ENCODE measurements at places on chromosomes 3 and 15. TPM values are rescaled to one million over a fixed set of nuclear protein-coding genes. Genes with fewer than 3 reads are reported as not detected.

The STRIT1 gene
- total RNA-seq = not detected

The NIT2 gene
- total RNA-seq = 109 TPM

The FBLN2 gene
- 0.51 TPM for total RNA-seq

The TUSC7 gene
- not detected for total RNA-seq

The SKOR1 gene
- not detected for total RNA-seq

The MYO1E gene
- 59.9 TPM for total RNA-seq

DNA sequence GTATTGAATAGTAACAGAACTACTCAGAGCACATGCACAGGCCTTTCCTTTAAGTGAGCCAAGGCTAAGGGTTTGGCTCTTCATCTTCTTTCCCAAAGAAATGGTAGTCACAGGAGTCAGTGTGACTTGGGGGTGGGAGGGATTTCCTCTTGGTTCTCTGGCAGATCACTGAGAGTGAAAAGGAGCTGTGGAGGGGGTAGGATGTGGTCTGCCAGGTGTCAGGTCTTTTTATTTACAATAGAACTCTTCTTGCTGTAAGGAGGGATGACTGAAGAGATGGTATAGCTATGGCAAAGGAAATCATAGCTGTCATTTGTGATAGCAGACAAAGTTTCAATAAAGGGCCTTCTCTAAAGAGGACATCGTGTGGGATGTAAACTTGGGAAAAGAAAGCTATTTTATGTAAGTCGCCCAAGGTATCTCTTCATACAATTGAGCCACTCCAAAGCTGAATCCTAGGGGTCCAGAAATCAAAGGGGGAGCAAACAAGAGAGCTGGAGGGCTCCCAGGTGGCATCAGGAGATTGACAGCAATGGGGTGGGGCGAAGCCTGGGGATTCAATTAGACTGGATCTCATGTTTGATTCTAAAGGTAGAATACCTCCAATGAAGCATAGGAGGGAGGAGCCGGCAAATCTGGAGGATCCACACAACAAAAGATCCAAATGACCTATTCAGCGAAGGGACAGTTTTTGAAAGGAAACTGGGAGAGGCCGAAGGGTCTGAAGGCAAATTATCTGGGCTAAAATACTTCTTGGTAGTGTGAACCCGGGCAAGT lies 20.0 kb upstream of the CHD2 start:
- DNase-seq = no peak

DNA sequence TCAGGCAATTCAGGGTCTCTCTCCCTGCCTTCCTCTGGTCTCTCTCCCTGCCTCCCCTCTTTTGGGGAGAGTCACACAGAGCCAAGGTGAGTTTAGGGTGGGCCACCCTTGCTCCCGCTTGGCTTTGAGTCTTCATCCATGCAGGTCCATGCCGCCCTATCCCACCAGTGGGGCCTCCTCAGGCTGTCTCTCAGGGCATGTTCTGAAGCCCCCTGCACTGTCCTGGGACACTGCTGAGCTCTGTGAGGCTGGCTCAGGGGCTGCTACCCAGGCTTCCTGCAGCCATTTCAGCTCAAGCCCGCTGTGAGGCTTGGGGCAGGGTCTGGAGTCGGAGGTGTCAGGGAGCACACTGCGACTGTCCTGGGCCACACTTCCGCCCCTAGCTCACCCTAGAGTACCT lies 203.1 kb downstream of the SSR3 start:
- DNase-seq = no peak

The ZIC4 gene
- total RNA-seq = 0.13 TPM

- DNase-seq = peak; percentile 63
These were observed 9.8 kb upstream of the SLC9C1 start for GRCh38 chr3:112303764-112304325.

- no peak for DNase-seq
These were observed 128.7 kb downstream of the GHSR start for GRCh38 chr3:172319595-172319994.

GRCh38 chr15:82792068-82792467 lies 13.8 kb downstream of the FSD2 start:
- DNase-seq = no peak

GRCh38 chr3:177229791-177230190 lies 32.5 kb upstream of the TBL1XR1 start:
- DNase-seq = peak; percentile 95

DNA sequence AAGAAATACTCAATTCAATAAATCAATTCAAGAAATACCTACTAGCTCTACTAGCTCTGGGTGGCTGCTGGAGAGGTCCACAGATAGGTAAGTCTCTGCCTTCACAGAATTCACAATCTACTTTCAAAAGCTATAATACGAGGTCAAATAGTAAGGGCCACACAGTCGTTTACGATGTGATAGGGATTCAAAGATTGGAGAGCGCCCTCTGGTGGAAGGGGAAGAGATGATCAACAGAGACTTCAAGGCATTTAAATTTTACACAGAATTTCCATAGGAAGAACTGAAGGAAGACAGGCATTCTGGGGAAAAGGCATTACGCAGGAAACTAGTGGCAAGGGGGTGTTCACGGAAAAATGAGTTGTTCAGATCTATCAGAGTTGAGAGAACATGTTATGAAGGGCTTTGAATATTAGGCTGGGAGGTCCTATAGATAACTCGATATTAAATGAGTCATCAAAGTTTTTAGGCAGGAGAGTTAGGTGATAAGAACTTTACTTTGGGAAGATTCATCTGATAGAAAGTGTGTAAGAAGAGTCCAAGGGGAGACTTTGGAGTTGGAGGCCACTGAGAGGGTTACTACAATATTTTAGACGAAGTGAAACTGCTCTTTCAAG lies 128.8 kb downstream of the FRMD5 start:
- DNase-seq = peak; percentile 92

DNA sequence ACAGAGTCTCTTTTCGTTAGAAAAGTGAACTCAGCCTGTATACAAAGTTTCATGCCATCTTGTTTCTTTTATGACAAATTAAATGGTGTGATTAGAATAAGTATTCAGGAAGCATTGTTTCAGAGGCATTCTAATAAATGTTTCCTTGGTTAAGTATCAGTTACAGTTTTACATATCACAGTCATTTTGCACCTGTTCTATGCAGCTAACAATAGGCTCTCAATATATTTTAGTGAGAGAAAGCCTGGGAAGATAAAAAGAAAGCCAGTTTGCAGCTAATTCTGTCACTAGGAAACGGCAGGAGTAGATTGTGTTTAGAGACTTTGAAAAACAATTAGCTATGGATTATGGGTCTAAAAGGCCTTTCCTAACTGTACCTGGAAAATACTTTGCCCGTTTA lies 252.8 kb downstream of the ZIC1 start:
- DNase-seq = no peak

- DNase-seq = peak; percentile 92
These were observed 13.0 kb downstream of the ZFAND6 start for GRCh38 chr15:80072285-80072994.

DNA sequence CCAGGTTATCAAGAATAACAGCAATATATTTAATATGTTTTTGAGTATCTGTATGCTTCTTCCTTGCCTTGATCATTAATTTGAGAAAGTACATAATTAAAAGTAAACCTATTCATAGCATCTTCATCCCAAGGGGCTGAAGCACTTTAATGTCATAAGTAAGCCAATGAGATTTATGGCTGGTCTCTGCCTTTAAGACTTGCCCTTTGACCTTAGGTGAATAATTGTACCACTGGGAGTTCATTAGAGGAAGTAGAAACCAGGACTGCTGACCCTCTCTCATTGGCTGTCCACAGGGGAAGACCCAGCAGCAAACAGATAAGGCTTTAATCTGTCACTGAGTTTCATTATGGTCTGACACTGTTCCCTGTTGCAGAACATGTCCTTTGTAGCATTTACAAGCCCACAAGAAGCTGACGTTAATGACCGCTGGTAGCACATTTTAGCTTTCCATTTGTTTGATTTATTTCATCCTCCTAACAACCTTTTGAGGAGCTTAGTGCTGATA lies 16.3 kb upstream of the ERC2 start:
- no peak for DNase-seq

- DNase-seq = no peak
These were observed 70.0 kb downstream of the UBE3A start for GRCh38 chr15:25368850-25369249.

The IGF2BP2 gene
- 59.5 TPM for total RNA-seq

- peak; percentile 56 for DNase-seq
These were observed 516.1 kb downstream of the MECOM start for GRCh38 chr3:169147238-169148008.

The KLF15 gene
- total RNA-seq = 20.4 TPM

The SLC12A1 gene
- 0.16 TPM for total RNA-seq

GRCh38 chr3:125479091-125479490 lies 40.9 kb downstream of the SNX4 start:
- no peak for DNase-seq

DNA sequence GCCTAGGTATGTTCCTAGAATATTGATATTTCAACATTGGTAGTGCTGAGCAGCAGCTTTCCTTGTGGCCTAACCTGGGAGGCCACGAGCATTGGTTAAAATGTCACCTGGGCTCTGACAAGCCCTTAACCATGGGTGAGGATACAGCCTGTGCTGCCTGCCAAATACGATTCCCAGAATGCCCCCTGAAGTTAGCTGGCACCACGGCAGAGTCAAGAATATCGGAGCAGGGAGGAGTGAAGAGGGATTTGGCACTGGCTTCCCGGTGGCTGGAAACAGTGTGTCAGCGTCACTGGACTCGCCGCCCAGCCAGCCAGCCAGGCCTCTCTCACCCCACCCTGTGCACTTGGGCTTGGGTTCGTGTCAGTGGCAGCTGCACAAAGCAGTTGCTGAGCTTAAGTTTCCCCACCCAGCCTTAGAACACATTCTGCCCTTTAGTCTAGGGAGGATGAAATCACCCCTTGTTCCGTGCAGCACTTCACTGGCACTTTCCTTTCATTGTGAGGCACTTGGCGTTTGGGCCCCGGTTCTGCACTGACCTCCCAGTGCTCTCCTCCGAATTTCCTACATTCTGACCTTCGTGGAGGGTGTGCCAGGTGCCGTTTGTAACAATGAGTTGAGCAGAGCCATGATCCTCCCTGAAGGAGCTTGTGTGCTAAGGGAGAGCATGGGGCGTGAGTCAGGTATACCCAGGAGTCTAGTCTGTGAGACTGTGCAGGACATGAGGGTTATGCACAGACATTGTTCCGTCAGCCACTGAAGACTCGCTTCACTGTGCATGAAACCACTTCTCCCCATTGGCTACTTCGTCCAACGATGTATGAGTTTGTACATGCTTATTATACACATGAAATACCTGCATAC lies 152.8 kb upstream of the BHLHE40 start:
- DNase-seq = no peak

- DNase-seq = no peak
These were observed 68.4 kb upstream of the MFGE8 start for GRCh38 chr15:88981244-88982215.

GRCh38 chr15:65292938-65293518 lies 2.8 kb upstream of the RNU5A-1 start:
- DNase-seq = no peak

The CHP1 gene
- total RNA-seq = 116 TPM

The DPP8 gene
- total RNA-seq = 17.4 TPM

- DNase-seq = no peak
These were observed 72.1 kb upstream of the ATP2B2 start for GRCh38 chr3:10577486-10577885.

GRCh38 chr15:89430530-89431341 lies 65.6 kb downstream of the RHCG start:
- peak; percentile 84 for DNase-seq

- no peak for DNase-seq
These were observed 302.1 kb upstream of the TPRG1 start for GRCh38 chr3:188869628-188870027.

The SLC2A2 gene
- total RNA-seq = not detected

The KIF15 gene
- total RNA-seq = 10.0 TPM

DNA sequence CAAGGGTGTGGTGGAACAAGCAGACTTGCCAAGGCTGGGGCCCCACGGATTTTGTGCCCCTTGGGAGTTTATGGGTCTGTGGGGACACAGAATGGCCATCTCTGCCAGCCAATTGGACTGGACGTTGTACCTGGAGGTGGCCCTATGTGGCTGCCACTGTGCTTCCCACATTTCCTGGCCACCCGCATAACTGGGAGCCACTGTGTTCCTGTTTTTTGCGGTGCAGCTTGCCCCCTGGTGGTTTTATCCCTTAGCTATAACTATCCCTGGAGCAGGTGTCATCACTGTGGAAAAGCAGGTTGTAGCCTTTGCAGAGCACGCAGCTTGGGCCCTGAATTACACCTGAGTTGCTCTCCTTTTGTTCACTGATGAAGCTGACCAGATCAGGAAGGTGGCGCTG lies 306.3 kb downstream of the ZPLD1 start:
- peak; percentile 38 for DNase-seq

All from SK-MEL-5 (cell line).